ENCODE measurements at places on chromosomes 7 and 10.
A peak's percentile ranks its signal among the peaks of the same experiment; 100 is the strongest.

- no peak for DNase-seq
Measured at GRCh38 chr7:5435291-5436002, 11.8 kb upstream of the TNRC18 start.

DNA sequence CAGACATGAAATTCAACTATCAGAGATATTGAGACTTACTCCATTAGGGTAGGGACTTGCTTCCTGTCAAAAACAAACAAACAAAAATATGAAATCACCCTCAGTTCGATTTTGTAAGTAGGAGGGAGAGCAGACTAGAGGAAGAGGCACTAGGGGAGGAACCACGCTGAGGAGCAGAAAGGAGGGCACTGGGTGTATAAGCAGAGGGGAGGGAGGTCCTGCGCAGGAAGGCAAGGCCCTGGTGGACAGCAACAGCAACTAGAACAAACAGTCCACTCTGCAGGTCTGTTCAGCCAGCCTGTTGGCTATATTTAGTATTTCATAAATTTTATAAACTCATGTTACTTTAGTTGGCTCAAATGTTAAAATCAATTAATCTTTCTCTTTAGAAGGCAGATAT lies 937.1 kb upstream of the C7orf33 start:
- DNase-seq: no peak

- DNase-seq: no peak
Measured at GRCh38 chr10:43904301-43904700, 255.6 kb upstream of the ZNF32 start.

DNA sequence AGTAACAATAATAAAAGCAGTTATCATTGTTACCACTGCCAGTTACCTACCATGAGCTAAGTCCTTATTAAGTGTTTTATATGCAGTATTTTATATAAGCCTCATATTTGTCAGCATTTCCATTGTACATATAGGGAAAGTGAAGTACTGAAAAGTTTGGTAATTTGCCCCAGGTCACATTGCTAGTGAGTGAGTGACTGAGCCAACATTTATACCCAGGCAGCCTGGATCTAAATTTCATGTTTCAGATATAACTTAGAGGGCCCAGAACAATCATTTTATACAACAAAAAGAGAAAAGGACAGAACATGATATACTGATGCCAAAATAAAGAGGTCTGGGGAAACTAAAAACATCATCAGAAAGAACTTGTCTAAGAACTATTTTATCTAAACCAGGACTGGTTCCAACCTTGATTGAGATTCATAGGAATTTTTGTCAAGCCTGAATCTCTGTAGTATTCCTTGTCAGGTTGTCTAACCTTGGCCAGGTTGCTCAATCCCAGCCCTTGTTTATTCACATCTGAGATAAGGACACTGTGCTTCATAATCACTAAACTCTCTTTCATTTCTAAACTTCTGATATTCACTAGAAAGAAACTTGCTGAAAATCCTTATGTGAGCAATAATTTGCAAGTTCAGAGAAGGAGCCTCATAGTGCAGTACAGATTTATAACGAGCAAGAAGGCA lies 308.2 kb downstream of the IPMK start:
- no peak for DNase-seq

GRCh38 chr10:45625879-45626278 lies 46.7 kb downstream of the ZFAND4 start:
- DNase-seq: no peak

DNA sequence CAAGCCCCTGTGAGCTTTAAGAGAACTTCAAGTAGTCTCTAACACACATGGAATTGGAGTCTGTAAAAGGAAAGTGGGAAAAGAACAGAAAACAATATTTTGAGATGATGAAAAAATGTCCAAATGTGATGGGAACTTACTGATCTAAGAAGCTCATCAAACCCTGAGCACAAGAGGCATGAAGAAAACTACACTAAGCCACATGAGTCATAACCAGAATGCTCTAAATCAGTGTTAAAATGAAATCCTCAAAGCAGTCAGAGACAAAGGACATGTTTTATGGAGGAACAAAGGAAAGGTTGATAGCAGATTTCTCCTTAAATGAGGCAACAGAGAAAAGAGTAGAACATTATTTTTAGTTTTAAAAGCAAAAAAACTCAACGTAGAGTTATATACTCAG lies 37.2 kb downstream of the ZNF33A start:
- DNase-seq: no peak

DNA sequence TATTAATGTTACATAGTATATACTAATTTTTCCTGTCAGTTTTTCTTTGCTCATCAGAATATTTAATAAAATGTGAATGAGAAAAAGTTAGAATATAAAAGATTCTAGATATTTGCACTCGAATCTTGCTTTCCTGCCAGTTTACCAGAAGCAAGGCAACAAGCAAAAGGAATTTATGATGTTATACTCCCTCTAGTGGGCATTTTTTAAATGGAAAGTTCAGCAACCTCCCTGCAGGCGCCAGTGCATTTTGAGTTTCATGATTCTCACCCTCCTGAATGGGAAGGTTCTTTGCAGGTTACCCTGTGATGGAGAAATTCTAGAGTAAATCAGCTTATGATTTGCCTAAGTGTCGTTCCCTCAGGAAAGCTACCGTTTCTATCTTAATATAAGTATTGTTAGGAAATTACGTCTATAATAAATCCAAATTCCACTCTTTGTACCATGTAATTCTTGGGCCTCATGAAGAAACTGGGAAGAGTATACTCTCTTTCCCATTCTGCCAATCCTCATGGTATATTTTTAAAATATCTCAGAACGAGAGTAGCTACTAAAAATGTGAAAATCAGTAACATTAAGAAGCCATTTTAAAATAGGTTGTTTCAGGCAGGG lies 350.0 kb downstream of the CRPPA start:
- DNase-seq: peak; percentile 54

- peak; percentile 45 for DNase-seq
Measured at GRCh38 chr7:35003679-35004303, 33.5 kb downstream of the DPY19L1 start.

GRCh38 chr10:68897336-68897741 lies 3.8 kb upstream of the DDX50 start:
- DNase-seq: peak; percentile 78

- DNase-seq: peak; percentile 91
Measured at GRCh38 chr10:71234970-71235685, 22.8 kb downstream of the UNC5B start.
